SIG-M5 (cell line): ENCODE measurements at places on chromosomes 7 and 10.
A peak's percentile ranks its signal among the peaks of the same experiment; 100 is the strongest.

GRCh38 chr7:46224363-46224762 is 303.3 kb upstream of the IGFBP3 start:
- DNase-seq = no peak

DNA sequence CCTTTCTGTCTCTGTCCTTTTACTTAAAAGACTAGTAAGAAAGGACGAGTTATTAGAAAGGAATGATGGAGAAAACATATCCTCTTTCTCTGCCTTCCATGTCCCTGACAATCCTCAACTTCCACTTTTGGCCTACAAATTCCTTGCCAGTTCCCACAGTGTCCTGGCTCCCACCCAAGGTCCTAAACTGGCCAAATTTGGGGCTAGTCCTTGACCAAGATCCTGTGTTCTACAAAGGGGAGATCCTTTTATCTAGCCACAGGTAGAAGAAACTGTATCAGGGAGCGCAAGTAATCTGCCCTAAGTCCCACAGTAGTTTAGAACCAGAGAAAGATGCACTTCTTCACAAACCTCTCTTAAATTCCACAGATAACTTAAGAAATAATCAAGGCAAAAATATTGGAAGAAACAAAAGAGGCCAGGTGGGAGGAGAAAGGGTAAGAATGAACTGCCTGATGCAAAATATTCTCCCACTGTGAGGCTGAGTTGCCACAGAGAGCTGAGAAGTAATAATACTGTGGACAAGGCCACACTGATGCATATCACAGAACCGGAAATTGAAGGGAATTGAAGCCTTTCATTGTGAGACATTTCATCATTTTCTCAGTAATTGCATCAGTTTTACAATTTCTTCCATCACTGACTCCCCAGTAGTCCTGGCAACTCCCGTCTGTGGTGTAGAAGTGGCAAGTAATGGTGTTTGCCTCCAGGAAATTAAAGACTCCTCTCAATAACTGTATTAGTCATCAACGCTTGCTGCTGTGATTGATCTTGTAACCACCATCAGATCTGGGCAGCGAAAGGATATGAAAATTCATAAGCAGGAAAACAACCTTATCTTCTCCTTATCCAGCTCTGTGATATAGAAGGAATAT is 47.2 kb downstream of the DNAJC12 start:
- peak; percentile 14 for DNase-seq

- DNase-seq = no peak
These were observed 987.9 kb downstream of the KCNMA1 start for GRCh38 chr10:76649723-76650127.

DNA sequence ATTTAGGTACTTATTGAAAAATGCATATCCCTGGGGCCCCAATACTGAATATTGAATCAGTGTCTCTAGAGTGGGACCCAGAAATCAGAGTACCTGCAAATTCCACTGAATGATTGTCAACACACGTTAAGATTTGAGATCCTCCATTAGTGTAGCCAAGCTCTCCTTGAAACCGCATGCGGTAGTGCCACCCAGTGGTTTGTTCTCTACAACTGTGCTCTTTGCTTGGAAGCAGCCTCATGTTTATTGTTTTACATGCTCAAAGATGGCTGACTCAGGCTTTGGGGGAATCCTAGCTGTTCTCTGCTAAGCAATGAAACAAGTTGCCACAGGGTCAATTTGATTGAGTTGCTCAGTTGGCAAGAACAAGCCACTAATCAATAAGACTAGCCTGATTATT is 340.2 kb upstream of the CELF2 start:
- no peak for DNase-seq

GRCh38 chr7:28926871-28927597 is 31.1 kb downstream of the TRIL start:
- peak; percentile 42 for DNase-seq

- DNase-seq = no peak
These were observed 33.6 kb upstream of the DNMBP start for GRCh38 chr10:100043344-100043743.
